ENCODE measurements at places on chromosomes 16 and 17.

DNA sequence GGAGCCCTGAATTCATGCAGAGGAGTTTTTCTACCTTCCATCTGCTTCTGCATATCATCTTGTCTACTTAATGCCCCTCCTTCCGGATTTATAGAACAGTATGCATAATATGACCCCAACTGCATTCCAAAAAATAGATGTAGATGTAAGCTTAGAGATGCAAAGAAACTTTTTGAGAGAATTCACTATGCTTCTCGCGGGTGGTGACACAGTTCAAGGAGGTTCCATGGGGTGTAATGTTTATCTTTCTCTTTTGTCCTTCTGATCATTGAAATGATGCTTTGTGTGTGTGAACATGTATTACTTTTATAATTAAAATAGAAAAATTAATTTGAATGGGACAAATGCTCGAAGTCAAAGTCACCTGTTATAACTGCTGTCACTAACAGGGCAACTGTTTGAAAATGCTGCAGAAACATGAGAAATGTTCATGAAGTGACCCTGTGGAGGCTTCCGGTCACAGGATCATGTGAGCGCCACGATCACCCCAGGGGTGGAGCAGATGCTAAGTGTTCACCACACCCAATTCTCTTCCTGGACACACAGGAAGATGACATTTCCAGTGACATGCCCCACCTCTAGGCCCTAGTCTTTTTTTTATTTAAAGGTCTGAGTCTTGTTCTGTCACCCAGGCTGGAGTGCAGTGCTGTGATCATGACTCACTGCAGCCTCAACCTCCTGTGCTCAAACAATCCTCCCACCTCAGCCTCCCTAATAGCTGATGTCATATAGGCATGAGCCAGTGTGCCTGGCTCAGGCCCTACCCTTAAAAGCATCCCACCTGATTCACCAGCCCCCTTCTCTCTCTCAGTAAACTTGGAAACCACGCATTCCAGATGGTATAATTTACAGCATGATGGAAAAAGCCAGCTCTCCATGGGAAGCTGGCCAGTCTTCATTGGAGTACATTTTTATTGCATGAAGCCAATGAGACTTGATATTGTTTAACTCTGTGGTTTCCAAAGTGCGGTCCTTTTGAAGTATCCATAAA lies 21.0 kb upstream of the AGRP start:
- peak; percentile 42 for DNase-seq

DNA sequence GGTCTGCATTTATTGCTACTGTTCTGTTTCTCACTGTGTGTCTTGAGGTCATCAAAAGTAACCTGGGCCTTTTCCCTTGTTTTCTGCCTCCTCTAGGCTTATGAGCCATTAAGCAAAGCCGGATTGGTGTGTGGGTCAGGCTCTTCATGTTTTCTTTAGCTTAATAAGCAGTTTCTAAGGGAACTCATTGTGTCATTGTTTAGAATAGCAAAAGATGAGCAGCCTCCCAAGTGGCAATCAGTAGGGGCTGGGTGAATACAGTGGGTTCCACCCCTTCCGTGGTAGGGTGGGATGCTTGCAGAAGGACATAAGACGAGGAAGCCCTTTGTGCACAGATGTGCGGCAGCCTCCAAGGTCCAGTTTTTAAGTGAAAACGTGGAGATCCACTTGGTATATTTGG lies 34.5 kb downstream of the ABCC1 start:
- no peak for DNase-seq

DNA sequence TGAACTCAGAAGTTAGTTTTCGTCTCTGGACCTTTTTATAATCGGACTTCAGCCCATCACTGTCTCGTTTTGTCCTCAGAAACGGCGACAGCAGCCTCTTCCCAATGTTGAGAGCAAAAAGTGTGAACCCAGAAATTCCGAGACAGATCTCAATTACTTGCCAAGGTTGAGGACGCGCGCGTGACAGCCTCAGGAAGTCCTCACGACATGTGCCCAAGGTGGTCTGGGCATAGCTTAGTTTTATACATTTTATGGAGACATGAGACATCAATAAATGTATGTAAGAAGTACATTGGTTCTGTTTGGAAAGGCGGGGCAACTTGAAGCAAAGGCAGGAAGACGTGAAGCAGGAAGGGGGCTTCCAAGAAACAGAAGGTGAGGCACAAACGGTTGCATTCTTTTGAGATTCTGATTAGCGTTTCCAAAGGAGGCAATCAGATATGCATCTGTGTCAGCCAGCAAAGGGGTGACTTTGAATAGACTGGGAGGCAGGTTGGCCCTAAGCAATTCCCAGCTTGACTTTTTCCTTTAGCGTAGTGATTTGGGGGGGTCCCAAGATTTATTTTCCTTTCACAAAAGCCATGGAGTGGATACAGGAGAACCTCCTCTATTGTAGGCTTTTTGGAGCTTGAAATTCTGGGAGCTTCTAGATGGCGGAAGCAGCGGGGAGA lies 583 bp upstream of the ZNF747 start:
- DNase-seq = no peak

DNA sequence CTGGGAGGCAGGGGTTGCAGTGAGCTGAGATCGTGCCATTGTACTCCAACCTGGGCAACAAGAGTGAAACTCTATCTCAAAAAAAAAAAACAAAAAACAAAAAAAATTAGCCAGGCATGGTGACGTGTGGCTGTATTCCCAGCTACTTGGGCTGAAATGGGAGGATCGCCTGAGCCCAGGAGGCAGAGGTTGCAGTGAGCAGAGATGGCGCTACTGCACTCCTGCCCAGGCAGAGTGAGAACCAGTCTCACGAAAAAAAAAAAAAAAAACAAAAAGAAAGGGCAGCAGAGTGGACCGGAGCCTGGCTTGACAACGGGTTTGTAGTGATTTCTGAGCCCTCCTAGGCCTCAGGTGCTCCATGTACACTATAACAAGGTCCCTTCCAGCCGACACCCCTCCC lies 33.1 kb downstream of the PEMT start:
- DNase-seq = no peak

- no peak for DNase-seq
Observed at GRCh38 chr17:64480951-64481350, 15.9 kb downstream of the POLG2 start.

DNA sequence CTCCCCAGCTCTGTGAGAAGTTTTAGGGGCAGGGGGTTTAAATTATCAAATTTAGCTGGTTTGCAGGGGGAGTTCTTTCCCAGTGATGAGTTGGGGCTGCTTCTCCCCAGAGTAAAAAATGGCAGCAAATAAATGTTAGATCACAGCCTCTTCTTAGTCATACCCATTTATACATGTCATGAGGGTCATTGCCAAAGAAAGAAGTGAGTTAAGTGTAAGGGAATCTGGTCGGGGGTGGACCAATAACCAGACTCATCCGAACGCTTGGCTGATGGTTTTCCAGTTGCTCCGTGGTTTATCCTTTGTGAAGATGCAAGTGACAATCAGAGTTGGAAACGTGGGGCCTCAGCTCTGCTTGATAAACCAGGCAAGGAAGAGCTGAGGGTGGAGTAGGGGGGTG lies 87.1 kb downstream of the PLXDC1 start:
- DNase-seq = no peak

DNA sequence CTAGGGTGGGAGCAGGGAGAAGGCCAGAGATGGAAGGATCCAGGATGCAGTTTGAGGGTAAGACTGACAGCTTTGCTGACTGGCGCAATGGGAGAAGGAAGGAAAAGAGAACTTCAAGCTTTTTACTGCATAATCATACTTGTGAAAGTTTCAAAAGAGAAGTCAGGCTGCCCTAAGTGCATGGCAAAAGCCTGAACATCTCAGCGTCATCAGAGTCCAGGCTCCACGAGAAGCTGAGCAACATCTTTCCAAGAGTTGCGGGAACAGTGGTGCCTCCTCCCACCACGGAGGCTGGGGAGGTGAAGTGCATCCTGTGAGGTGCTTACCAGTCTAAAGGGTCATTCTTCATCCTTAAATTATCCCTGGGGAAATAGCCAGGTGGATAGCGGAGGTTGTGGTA lies 26.9 kb upstream of the SLC38A8 start:
- DNase-seq = no peak

GRCh38 chr17:64502021-64502420 lies 4.1 kb downstream of the DDX5 start:
- no peak for DNase-seq

GRCh38 chr17:45973099-45973780 lies 25.8 kb upstream of the STH start:
- DNase-seq = no peak

- DNase-seq = no peak
Observed at GRCh38 chr17:28724500-28725165, 1.4 kb downstream of the TLCD1 start.
